ENCODE measurements at places on chromosomes 4 and X.

GRCh38 chr4:54657551-54658251, at the start of gene KIT:
Gene KIT, plus strand, starts transcription at chr4:54657957. Its CDS starts 58 bp downstream, at chr4:54658015.
- DNase-seq: no peak

- DNase-seq: no peak
These were observed 160.4 kb upstream of the MAMLD1 start for GRCh38 chrX:150202641-150203247.

DNA sequence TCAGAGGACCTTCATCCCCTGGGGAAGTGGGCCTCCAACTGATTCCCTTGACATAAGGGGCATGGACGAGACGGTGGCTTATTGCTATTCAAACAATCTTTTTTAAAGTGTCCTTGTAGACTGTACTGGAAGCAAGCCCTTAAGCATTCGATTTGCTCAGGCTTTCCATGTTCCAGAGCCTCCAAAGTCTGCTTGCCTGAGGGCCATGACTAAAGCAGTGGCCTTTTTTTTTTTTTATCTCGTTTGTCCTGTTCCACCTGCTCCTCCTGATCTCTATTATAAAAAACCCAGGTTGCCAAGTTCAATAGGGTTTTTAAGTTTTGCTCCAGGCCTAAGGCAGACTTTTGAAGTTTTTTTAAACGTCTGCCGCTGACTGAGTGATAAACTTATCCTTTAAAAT, 103.7 kb upstream of the AADAT start:
- no peak for DNase-seq

- DNase-seq: no peak
These were observed 1448.9 kb upstream of the TENM3 start for GRCh38 chr4:180794333-180794732.

- no peak for DNase-seq
These were observed 38.6 kb downstream of the TSC22D3 start for GRCh38 chrX:107736781-107737531.

DNA sequence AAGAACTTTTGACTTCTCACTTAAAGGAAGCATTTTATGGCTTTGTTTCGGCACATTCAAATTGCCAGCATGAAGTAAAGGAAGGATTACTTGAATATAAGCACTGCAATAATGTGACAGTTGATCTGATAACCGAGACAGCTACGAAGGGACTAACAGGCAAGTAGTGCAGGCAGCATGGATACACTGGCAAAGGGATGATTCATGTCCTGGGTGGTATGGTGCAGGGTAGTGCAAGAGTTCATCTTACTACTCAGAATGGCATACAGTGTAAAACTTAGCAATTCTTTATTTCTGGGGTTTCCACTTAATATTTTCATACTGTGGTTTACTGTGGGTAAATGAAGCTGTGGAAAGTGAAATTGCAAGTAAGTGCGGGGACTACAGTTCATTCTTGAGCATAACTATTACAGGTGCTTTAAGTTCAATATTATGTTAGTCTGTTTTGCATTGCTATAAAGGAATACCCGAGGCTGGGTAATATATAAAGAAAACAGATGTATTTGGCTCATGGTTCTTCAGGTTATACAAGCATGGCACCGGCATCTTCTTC, 611.8 kb downstream of the SPOCK3 start:
- no peak for DNase-seq

DNA sequence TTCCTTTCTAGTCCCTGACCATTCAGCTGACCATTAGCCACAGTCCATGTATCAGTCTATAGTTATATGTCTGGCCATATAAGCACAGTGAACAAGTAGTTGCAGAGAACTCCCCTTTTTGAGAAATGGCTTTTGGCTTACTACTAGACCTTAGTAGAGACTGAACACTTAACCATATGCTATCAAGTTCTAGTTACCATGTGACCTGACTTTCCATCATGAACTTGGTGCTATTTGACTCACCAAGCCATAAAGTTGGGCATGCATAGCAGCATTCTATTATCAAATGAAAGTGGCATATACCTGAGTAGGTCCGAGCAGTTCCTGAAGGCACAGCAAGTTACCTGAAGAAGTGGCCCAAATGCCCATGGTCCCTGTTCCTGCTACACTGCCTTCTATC, 74.5 kb upstream of the IL2 start:
- DNase-seq: no peak

DNA sequence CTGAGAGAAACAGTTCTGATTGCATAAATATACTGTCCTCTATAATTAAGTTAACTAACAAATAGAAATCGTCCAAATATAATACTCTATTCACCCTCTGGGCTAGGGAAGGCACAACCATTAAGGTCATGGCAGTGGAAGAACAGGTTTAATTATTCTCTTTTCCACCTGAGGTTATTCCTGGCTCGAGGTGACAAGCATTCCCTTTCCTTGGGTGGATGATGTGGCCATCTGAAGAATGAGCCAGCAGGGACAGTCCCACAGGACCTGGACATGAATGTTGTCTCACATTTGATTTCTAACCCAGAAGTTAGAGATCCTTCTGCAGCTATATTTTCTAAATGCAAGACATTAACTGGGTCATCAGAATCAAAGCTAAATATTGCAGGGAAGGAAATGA, 5.5 kb downstream of the IBSP start:
- no peak for DNase-seq

DNA sequence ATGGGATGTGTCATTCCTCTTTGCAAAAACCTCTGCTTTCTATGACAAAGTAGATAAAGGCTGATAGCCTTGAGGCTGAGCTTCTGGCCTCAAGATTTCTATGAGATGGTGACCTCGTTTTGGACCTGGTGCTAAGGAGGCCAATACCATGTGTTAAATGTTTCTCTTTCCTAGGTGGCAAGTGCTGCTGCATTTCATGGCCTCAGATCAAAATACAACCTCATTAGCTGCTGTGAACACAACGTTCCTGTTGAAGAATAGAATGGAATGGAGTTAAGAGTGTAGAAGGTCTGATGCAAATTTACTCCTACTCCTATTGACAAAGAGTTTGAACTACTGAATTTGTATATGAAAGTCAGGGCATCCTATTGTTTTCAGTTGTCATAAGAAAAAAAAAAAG, 112.0 kb downstream of the C4orf51 start:
- no peak for DNase-seq

DNA sequence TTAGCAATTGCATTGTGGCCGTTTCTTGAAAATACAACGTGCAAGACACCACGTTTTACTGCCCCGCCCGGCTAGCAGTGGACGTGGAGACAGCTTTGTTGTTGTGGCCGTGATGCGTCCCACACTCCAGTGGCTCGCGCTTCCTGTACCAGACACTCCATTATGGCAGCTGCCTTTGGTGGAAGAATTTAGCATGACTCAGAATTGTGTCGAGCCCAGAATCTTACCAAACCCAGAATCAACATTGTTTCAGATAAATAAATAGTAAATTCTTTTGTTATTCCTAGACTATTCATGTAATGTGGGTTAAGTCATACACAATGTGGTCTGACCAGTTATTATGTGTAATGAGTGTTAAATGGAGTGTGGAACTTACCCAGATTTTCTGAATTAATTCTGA, 25.3 kb upstream of the S100P start:
- no peak for DNase-seq

DNA sequence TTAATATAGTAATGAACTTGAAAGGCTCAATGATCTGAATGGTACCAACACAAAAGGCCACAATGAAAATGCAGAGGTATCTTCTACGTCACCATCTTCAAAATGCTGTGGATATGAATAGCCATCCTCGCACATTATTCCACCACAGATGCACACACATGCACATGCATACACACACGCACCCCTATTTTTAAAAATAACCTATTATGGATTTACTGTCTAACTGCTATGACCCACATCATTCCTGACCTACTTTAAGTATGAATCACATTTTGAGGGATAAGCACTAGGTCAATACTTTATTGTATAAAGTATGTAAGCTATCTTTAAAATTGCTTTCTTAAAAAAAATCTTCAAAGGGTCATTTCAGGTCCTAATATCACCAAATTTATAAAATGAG, 24.4 kb upstream of the CORIN start:
- DNase-seq: no peak

DNA sequence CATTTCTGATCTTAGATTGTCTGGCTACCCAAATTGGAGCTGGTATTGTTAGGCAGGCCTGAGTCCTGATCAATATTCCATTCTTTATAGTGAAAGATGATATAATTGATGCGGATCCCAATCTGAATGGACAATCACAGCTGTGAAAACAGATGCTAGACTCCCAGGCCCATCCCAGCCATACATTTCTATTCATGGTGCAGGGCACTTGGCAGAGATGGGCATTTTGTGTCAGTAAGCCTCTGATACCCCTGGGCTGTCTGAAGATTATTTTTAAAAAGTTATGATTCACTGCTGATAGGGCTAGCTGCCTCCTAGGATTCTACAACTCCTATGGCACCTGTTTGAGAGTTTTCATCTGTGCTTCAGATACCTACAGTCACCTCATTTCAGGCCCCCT, 61.2 kb upstream of the TSPAN7 start:
- no peak for DNase-seq

- DNase-seq: no peak
These were observed 18.5 kb downstream of the APLN start for GRCh38 chrX:129636175-129636681.

GRCh38 chr4:156111686-156112085, 158.0 kb upstream of the CTSO start:
- DNase-seq: no peak

DNA sequence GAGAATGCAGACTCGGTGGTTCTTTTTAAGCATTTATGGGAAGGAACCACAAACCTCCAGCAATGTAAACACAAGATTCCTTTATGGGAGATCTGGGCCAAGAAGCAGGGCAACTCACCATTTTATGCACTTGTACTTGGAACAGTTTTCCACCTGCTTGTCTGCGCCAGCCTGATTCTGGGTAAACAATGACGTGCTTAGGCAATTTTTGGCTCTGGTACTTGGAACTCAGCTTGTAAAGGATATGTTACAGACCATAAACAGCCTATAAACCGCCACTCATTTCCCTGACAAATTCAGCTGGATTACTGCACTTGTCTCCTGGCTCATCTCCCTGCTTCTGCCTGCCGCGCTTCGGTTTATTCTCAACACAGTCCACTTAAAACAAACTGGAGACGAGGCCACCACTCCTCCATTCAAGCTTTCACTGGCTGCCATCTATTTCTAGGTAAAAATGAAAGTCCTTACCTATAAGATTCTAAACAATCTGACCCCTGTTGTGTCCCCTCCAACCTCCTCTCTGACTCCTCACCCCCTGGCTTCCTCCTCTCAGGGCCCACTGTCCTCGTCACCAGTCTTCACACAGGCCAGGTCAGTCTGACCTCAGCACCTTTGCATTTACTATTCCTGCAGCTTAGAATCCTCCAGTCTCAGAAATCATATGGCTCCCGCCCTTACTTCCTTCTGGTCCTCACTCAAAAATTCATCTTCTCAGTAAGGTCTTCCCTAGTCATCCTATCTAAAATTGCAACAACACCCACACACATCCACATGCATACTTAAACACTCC, 205.9 kb upstream of the GALNT7 start:
- no peak for DNase-seq

GRCh38 chr4:130183766-130184165, 1087.8 kb downstream of the C4orf33 start:
- no peak for DNase-seq

DNA sequence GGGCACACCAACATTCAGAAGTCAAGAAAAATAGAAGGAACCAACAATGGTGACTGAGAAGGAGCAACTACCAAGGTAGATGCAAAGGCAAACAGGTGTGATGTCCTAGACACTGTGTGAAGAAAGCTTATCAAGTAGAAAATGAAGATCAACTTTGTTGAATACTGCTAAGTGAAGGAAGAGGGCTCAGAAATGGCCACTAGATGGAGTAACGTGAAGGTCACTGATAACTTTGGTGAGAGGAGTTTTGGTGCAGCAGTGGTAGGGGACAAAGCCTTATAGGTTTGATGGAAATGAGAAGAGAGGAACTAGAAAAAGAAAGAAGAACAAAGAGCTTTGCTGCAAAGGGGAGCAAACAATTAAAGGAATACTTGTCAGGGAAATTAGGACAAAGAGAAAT, 23.5 kb downstream of the OTC start:
- DNase-seq: no peak

DNA sequence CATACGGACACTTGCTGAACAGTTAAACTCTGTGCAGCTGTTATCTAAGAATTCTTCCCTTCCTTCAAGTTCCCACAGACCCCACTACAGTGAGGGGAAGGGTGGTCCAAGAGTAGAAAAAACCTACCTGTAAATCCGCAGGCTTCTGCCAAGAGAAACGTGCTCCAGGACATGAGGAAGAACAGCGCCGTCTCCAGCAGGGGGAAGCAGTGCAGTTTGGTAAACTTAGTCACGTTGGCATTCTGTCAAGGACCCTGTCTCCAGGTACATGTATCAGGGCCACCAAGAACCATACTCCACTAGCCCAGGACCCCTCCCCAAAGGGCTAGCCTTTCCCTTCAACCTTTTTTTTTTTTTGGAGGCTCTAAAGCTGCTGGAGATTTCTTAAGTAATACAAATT, 79.9 kb downstream of the CHST7 start:
- no peak for DNase-seq

- no peak for DNase-seq
These were observed 161.2 kb downstream of the EFNB1 start for GRCh38 chrX:68989865-68990606.

DNA sequence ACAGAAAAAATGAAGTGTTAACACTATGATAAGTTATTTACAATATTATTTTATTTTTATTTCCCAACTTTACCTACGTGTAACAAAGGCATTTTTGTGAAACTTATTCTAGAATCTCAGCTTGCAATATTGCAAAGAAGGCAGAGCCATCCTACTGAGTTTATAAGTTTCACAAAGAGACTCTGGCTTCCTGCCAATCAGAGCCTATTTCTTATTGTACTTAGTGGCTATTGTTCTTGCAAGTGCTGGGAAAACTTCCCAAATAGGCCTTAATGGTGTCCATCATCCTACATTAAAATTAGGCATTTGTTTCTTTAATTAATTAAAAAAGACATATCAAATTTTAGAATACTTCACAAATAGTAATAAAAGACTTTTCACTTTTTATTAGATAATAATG, 233.2 kb downstream of the EPHA5 start:
- DNase-seq: no peak

DNA sequence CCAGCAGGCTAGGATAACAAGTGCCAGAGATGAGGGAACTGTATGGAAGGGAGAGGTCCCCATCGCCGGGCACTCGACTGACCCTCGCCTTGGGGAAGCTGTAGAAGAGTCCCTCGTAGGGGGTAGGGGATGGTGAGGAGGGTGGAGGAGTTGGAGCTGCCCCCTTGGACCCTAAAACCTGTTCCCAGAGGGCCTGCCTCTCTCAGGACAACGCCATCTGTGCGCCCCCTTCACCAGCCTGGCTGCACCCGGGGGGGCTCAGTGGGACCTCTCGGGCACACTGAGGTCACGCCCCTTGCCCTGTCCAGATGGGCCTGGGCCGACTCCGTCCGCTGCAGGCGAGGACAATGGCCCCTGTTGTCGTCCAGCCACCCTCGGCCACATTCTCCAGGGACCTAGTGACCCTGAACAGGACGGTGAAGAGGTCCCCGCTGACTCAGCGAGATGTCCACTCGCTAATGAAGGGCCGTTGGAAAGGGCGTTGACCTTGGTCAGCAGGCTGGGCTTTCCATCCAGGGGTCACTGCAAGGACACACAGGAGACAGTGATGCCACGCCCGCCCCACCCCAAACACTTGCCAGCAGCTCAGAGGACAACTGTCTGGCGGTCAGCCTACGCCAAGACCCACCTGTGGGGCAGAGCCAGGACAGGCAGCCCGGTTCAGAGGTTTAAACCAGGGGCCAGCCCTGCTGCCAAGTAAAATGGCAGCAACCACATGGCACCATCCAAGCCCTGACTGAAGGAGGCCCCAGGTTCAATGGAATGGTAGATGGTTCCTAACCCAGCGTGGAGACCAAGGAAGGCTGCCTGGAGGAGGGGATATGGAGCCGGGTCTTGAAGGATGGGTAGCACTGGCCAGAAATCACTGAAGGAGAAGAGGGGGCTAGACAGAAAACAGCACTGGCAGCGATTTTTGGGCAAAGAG, 51.2 kb downstream of the HMX1 start:
- no peak for DNase-seq

Data from CD4-positive, alpha-beta T cell treated with Interleukin-21 for 1 hour (primary cell).